Muscle of leg (tissue), 16 donors: ENCODE measurements at places on chromosomes 12 and 14.

DNA sequence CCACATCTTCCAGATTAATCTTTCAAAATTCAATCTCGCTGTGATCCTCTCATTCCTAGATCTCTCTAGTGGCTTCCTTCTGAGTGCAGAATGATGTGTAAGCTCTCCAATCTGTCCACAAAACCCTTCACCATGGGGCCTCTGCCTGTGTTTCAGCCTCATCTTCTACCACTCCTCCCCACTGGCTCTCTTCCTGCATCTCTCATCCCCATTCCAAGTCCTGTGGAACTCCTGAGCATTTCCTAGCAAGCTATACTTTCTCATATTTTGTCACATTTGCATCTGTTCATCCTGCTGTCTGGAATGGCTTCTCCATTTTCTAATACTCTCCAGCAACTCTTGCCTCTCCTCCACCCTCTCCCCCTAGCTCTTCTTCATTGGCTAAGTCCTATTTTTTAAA, 242.0 kb upstream of the DAAM1 start:
- peak; percentile 91 for DNase-seq

- no peak for DNase-seq
These were observed 18.9 kb downstream of the BICD1 start for GRCh38 chr12:32125455-32126084.

GRCh38 chr14:88481794-88482193, 73.0 kb downstream of the PTPN21 start:
- DNase-seq, result no peak

DNA sequence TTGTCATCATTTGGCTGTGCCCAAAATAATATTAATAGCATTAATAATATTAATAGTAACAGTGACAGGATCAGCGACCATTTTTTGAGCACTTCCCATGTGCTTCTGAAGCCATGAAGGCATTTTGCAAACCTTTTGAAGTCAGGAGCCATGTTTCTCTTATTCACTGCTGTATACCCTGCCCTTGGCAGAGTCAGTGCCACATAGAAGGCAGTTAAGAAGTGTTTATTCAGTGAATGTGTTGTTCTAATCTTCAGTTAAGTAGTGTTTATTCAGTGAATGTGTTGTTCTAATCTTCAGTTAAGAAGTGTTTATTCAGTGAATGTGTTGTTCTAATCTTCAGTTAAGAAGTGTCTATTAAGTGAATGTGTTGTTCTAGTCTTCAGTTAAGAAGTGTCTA, 319.7 kb upstream of the NAV3 start:
- no peak for DNase-seq

DNA sequence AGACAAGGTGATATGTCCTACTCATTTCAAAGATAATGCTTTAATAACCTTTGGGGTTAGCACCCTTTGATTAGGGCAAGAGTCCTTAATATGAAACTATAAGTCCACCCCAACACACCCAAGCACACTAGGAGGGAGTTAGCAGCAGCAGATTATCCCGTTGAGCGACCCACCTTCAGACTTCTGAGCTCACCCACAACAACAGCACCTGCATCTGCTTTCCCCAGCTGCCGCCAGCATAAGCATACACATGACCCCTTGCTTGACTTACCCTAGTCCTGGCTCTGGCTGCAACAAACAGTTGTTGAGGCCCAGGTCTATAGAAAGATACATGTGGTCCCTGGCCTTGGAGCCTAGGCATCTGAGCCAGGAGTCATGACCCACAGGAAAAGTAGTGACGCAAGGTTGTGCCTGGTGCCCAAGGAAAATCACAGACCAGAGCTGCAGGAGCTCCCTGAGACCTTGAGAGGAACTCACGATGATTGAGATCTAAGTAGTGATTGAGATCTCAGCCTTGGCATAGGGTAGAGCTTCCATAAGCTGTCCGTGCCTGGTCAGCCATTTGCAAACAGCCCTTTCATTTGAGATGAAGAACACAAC, 19.0 kb downstream of the ZDHHC22 start:
- DNase-seq, result no peak

DNA sequence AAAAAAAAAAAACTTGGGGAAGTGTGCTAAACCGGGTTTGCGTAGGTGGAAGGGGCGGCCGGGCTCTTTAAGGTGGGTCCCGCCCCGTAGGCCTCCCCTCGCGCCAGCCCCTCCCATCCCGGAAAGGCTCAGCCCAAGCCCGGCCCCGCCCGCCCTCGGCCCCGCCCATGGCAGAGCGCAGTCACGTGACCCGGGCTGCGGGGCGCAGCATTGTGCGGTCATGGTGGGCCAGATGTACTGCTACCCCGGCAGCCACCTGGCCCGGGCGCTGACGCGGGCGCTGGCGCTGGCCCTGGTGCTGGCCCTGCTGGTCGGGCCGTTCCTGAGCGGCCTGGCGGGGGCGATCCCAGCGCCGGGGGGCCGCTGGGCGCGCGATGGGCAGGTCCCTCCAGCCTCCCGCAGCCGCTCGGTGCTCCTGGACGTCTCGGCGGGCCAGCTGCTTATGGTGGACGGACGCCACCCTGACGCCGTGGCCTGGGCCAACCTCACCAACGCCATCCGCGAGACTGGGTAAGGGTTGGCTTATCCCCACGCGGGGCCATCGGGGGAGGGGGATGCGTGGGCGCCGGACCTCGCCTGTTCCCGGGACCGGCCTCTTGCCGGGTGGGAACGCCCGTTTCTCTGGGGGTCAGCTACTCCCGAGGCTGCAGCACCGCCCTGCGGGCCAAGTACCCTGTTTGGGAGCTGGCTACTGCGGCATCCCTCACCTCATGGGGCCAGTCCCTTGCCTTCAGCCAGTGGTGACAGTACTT, at the start of gene PLBD2:
PLBD2 (plus strand) TSS at position 207 of the 752 bp plus-strand sequence; CDS start at position 221, 14 bp downstream.
- DNase-seq, result peak; percentile 97

DNA sequence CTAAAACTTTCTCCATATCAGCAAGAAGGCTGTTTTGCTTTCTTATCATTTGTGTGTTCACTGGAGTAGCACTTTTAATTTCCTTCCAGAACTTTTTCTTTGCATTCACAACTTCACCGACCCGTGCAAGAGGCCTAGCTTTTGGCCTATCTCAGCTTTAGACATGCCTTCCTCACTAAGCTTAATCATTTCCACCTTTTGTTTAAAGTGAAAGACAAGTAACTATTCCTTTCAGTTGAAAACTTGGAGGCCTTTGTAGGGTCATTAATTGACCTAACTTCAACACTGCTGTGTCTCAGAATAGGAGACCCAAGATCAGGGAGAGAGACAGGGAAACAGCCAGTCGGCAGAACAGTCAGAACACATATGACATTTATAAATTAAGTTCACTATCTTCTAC, 39.3 kb downstream of the BBS10 start:
- DNase-seq, result no peak
